T-helper 2 cell treated with Interferon-gamma antibody and Interleukin-4, amounts not matched to agents 5 μg/mL and 100 μg/mL, for 36 hours (primary cell): ENCODE measurements at places on chromosomes 16 and 17.

DNA sequence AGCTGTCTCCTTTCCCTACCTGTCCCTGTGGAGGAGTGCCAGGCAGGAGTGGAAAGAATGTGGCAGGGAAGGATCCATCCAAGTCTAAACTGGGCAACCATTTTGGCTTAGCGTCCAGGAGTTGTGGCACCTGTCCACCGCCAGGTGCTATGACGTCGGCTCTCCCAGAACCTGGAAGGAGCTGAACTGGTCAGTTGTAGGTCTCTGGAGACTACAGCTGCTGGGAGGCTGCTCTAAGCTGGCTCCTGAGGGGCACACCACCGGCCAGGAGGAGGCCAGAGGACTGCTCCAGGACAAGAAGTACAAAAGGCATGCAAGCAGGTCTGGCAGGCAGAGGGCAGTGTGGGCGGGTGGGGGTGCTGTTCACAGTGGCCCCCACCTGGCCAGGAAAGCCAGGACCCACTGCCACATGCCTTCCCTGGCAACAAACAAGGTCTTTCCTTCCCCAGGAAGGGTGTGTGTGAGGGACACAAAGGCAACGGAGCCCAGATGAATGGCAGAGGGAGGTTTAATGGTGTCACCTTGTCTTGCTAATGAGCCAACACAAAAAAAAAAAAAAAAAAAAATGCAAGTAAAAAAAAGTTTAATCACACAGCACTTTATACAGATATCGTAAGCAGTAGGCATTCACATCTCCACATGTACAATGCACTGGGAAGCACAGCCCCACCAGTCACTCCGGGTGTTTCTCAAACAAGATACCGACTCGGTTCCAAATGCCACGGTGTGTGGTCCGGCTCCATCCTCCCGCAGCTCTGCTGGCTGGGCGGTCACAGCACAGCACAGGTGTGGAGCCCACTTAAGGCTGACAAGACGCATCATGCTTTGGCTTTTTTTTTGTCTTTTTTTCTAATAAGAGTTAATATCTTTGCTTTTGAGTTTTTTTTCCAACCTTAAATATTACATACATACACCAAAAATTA lies 4.8 kb downstream of the SPHK1 start:
- no peak for DNase-seq

DNA sequence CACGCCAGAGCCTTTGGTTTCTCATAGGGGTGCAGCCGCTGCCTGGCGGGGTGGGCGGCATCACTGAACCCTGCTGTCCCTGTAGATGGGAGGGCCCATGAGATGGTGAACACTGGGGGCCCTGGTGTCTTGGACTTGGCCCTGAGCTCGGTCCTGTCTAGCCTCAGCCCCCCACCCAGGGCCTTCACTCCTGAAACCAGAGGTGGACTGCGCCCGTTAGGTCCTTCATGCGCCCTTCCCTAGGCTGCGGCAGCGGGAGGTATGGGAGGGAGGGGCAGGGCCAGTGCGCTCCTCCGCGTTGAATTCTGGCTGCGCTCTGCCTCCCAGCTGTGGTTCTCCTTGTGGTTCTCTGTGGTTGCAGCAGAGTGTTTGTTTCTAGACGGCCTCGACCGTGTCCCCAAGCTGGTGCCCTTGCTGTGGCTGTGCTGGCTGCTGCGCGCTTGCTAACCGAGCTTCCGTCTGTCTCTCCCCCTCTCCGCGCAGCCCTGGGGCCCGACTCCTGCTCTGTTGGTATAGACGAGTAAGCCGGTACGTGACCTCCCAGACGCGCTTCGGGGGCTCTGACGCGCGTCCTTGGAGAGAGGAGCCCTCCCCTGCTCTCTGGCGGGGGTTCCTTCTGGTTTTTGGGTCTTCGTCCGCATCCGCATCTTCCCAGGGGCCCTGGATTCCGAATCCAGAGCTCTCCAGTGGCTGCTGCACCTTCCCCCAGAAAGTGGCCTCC lies 7.4 kb upstream of the NUDT16L1 start:
- DNase-seq: no peak

- DNase-seq: no peak
Observed at GRCh38 chr17:64077379-64077778, 52.6 kb downstream of the ERN1 start.

DNA sequence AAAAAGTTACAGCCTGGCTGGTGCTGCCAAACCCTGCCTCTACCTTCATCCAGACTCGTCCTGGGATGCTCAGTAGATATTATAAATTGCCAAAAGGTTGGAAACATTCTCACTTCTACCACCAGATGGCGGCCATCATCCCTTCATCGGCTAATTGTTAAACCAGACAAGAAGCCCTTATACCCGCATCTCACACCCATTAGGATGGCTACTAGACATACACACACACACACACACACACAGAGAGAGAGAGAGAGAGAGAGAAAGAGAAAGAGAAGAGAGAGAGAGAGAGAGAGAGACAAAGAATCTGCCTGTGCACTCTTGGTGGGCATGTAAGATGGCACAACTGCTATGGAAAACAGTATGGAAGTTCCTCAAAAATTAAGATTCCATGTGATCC lies 15.0 kb upstream of the SCIMP start:
- DNase-seq: peak; percentile 40

DNA sequence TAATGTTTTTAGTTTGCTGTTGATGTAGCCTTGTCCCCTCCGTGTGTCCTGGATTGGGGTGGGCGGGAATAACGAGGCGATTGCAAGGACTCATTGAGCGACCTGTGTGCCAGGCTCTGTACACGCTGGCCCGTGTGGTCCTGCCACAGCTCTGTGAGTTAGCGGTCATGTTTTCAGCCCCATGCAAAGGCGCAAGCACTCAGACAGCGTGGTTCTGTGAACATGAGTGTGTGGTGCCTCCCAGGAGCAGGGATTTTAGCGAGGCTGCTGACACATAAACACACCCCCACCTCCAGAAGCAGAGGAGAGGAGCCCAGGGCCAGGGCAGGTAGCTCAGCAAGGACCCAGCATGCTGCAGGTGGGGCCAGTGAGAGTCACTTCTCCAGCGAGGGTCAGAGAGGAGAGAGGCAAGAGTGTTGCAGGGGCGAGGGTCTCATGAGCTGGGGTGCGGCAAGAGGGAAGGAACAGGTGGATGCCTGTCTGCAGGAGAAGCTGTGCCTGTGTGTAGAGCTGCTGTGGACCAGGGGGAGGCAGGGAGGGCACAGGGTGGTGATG lies 115.3 kb downstream of the OR1D5 start:
- no peak for DNase-seq

DNA sequence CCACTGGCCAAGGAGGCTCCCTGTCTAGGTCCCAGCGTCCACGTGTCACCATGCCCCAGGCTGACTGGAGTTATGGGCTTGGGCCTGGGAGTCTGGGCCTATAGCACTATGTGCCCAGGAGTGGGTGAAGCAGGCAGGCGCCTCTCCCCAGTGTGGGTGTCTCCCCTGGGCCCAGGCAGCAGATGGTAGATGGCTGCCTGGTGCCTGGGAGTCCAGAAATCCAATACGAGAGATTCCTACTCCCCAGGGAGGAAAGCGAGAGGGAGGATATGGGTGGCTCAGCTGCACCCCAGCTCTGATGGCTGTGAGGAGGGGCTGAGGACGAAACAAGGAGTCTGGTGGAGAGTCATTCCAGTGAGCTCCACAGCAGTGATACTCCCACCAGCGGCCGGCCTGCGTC lies 5.0 kb downstream of the KCNH6 start:
- DNase-seq: no peak

DNA sequence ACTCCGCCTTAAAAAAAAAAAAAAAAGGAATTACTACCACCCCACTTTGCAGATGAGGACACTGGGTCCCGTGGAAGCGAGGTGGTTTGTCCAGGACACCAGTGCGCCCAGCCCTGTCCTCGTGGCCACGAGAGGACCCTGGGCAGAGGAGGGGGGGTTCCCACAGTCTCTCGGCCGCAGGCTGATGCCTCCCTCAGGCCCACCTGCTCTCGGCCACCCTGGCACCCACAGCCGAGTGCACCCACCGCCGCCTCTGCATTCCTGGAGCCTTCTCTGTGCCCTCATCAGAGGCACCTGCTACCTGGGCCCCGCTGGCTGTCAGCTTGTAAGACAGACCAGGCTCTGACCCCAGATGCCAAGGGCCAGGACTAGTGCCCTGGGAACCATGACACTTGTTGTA lies 28.1 kb upstream of the PVALEF start:
- no peak for DNase-seq

DNA sequence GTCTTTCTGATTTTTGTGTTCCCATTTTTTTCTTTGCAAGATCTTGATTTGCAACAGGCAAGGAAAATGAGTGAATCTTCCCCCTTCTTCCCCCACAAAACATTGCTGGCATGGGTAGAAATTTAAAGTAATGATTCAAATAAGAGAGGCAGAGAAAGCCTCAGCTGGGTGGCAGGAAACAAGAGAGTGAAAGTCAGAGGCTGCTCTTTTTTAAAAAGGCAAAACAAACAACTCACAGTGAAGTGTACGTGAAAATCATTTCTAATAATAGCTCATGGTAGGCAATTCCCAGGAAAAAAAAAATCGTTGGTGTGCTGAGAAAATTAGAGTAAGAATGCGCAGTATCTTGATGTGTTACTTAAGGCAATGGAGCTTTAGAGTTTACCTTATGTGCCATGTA lies 229.5 kb downstream of the FTO start:
- DNase-seq: no peak

DNA sequence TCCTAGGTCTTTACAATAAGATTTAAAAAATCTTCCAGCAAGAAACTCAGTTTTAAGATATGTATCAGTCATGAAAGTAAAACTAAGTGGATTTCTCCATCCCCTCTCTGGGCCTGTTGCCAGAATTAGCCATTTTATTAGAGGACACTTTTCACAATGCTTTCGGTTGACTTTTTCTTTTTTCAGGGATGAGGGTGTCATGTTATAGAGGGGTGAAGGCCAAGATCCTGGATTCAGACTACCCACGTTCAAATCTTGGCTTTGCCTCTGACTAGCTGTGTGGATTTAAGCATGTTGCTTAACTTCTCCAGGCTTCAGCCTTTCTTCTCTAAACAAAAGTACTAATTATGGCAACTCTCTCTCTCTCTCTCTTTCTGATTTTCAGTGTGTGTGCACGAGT lies 111.7 kb upstream of the COX10 start:
- DNase-seq: no peak

GRCh38 chr16:2252806-2253148 lies 1.4 kb upstream of the ECI1 start:
- DNase-seq: no peak

GRCh38 chr16:58170223-58170622 lies 27.7 kb downstream of the CSNK2A2 start:
- no peak for DNase-seq

DNA sequence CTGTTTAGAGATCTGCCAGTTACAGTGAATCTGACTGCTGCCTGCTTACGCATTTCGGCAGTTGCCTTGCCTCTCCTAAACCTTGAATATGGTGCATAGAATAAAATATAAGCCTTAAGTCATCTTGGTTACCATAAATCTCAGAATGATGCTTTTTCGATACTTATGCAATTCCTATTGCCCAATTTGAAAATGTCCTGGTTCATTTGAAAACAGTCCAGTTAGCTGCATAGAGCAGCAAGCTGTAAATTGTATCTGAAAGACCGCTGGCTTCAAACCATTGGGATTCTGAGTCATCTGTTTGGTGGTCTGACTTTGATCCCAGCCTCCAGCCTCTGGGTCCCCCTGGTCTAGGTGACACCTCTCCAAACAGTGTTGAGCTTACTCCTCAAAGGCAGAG lies 2.7 kb upstream of the PRKCA start:
- no peak for DNase-seq

DNA sequence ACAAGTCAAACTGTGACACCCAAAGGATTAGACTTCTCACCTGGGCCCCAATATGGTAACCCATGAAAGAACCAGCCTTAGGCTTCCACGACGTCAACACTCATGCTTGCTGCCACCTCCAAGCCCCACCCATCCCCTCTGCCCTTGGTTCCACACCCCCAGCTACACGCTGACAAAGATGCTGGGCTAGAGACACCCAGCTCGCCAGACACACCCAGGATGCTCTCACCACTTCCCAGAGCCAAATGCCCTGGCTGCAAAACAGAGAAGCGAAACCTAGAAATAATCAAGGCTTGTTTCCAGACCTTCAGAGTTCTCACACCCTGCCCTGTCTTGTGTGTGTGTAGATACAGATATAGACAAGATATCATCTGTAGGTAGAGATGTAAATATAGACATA lies 26.0 kb upstream of the ADCY9 start:
- DNase-seq: no peak

- no peak for DNase-seq
Observed at GRCh38 chr17:62965174-62965685, 805 bp upstream of the TANC2 start.

DNA sequence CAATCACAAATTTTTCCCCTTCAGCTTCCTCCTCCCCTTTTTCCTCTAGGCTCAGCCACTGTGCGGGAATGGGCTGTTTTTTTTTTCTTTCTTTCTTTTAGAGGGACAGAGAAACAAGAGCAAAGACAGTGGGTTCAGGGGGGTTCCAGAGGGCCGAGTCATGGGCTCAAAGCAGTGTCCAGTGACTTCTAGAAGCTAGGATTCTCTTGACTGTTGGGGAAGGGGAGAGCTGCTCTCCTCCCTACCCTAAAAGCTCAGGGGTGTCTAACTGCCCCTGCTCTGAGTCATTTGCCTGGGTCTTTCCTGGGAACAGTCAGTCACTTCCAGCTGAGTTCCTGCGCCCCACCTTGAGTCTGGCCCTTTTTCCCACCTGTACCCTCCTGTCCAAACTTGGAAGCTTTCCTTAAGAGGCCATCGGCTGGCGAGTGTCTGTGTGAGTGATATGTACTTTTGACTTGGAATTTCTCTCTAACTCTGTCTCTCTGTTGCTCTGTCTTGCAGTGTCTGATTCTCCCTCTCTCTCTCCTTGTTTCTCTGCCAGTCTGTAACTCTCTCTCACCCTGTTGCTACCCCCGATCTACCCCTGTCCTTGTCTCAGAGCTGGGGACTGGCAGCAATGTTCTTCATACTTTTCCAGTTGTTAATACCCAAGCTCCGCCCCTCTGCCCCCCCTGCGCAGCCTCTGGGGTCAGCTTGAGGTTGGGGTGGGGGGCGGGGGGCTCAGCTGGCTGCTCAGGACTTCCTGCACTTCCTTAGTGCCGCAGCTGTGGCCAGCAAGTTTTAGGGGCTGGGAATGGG lies 2.4 kb downstream of the THRA start:
- DNase-seq: no peak

- DNase-seq: peak; percentile 91
Observed at GRCh38 chr17:14308965-14309879, 8.3 kb downstream of the HS3ST3B1 start.

GRCh38 chr16:84362471-84362941 lies 5.8 kb upstream of the ATP2C2 start:
- DNase-seq: no peak

DNA sequence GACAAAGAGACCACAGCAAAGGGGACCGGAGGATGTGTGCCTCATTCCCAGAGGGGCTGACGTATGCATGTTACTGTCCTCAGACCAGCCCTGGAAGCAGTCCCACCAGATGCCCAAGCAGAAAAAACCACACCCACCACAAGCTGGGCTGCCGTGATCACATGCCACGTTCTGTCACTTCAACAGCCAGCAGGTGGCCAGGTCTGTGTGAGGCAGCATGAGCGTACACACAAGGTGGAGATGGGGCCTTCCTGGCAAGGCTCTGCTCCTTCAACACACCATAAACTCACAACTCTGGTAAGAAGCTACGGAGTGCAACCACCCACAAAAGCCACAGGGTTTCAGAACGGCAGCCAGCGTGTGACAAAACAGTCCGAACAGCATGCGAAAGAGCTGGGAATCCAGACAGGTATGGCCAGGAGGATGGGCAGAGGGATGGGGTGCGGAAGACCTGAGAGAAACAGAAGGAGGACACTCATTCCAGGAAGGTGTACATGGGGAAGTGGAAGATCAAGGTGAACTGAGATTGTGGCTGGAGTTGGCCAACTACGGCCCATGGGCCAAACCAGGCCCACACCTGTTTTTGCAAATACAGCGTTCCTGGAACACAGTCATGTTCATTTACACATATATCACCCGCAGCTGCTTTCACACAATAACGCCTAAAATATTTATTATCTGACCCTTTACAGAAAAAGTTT lies 27.9 kb downstream of the MBTPS1 start:
- DNase-seq: peak; percentile 55
